Central memory CD8-positive, alpha-beta T cell (primary cell): ENCODE measurements at places on chromosomes 4 and X.

- H3K27ac ChIP-seq: no peak overlapping the region
- no peaks in the 10 kb centered on the region for H3K27me3 ChIP-seq
- H3K36me3 ChIP-seq: no peaks in the 10 kb centered on the region
- DNase-seq: no peak
- no peak overlapping the region for H3K4me3 ChIP-seq
Measured at GRCh38 chr4:124596816-124597215, 115.7 kb downstream of the ANKRD50 start.

DNA sequence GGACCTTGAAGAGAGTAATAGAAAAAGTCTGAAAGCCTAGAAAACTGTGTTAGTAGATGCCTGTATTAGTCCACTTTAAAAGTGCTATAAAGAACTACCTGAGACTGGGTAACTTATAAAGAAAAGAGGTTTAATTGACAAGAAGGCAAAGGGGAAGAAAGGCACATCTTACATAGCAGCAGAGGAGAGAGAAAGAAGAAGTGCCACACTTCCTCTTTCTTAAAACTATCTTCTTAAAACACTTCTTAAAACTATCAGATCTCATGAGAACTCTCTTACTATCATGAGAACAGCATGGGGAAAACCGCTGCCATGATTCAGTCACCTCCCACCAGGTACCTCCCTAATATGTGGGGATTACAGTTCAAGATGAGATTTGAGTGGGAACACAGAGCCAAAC lies 18.8 kb upstream of the COL25A1 start:
- H3K27me3 ChIP-seq: peaks cover 28% of the 10 kb centered on the region
- H3K27ac ChIP-seq: no peak overlapping the region
- no peaks in the 10 kb centered on the region for H3K4me1 ChIP-seq
- H3K36me3 ChIP-seq: peaks cover 2% of the 10 kb centered on the region

- peaks cover 42% of the 10 kb centered on the region for H3K4me1 ChIP-seq
- DNase-seq: no peak
- peaks cover 93% of the 10 kb centered on the region for H3K27me3 ChIP-seq
- H3K27ac ChIP-seq: no peak within 1 kb of the TSS
- peaks cover 20% of the 10 kb centered on the region for H3K36me3 ChIP-seq
- peak within 1 kb of the TSS; percentile 89 for H3K4me3 ChIP-seq
Measured at GRCh38 chr4:4859325-4859798, at the start of gene MSX1. Gene MSX1 (plus strand): TSS chr4:4859665. CDS start chr4:4859900, 235 bp downstream.

DNA sequence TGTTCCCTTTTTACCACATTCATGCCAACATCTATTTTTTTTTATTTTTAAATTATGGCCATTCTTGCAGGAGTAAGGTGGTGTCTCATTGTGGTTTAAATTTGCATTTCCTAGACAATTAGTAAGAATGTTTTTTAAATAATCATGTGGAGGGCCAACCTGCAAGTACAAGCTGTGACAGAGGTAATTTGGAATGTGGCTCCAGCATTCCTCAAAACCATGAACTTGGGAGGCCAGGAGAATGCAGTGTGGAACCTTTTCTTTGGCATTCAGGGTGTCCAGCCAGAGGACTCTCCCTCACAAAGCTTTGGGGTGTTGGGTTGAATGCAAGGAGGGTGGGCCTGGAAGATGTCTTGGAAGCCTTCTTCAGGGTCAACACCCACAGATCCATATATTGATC lies 7.3 kb upstream of the TMEM185A start:
- no peak overlapping the region for H3K27ac ChIP-seq
- no peak overlapping the region for H3K4me3 ChIP-seq
- DNase-seq: no peak
- H3K36me3 ChIP-seq: no peaks in the 10 kb centered on the region
- H3K4me1 ChIP-seq: no peaks in the 10 kb centered on the region

GRCh38 chrX:27815209-27815608 lies 7.4 kb downstream of the MAGEB10 start:
- H3K36me3 ChIP-seq: no peaks in the 10 kb centered on the region
- no peak for DNase-seq
- no peak overlapping the region for H3K4me3 ChIP-seq

DNA sequence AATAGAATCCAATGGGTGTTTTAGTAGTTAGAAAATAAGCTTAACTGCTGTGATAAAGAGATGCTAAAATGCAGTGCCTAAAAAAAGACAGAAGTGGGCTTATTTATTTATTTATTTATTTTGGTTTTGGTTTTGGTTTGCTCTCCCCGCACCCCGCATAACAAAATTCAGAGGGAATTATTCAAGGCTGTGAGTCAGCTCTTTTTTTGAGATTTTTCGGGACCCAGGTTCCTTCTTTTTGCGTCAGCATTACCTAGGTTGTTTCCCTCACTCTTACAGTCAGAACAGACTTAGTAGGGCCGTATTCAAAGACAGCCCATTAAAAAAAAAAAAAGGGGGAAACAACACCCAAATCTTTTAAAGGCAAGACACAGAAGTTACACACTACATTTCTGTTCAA lies 1495.5 kb upstream of the ADGRL3 start:
- no peaks in the 10 kb centered on the region for H3K36me3 ChIP-seq
- H3K27ac ChIP-seq: no peak overlapping the region
- H3K4me1 ChIP-seq: no peaks in the 10 kb centered on the region
- no peaks in the 10 kb centered on the region for H3K27me3 ChIP-seq
- H3K4me3 ChIP-seq: no peak overlapping the region
- no peak for DNase-seq

DNA sequence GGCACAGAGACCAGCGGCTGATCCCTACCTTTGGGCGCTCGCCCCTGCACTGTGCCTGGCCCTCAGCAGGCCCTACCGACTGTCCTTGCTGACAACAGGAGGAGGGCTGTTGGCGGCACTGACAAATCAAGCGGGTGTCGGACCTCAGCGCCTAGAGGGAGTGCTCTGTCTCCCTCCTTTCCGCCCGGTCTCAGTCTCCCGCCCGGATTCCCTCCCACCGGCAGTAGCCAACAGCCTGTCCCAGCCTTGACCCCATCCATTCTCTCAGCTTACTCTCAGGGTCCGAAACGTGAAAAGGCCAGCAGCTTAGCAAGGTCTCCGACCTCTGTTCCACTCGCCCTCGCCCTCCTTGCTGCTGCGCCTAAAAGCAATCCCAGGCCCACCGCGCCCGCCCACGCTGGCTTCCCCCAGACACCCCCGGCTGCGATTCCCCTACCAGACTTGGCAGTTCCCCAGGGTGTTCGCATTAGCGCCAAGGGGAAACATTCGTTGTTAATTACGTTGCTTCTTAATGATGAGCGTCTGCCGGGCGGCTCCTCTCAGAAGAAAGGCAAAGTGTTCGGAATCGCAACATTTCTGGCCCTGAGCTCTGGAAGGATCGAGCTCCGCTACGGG lies 96.2 kb downstream of the SOWAHB start:
- peaks cover 74% of the 10 kb centered on the region for H3K27me3 ChIP-seq
- H3K36me3 ChIP-seq: no peaks in the 10 kb centered on the region
- no peak overlapping the region for H3K4me3 ChIP-seq
- no peaks in the 10 kb centered on the region for H3K4me1 ChIP-seq
- no peak overlapping the region for H3K27ac ChIP-seq

- H3K27me3 ChIP-seq: peaks cover 97% of the 10 kb centered on the region
- H3K4me1 ChIP-seq: peaks cover 2% of the 10 kb centered on the region
- no peak for DNase-seq
- no peak overlapping the region for H3K27ac ChIP-seq
Measured at GRCh38 chr4:110614173-110614963, 8.5 kb downstream of the PITX2 start.

DNA sequence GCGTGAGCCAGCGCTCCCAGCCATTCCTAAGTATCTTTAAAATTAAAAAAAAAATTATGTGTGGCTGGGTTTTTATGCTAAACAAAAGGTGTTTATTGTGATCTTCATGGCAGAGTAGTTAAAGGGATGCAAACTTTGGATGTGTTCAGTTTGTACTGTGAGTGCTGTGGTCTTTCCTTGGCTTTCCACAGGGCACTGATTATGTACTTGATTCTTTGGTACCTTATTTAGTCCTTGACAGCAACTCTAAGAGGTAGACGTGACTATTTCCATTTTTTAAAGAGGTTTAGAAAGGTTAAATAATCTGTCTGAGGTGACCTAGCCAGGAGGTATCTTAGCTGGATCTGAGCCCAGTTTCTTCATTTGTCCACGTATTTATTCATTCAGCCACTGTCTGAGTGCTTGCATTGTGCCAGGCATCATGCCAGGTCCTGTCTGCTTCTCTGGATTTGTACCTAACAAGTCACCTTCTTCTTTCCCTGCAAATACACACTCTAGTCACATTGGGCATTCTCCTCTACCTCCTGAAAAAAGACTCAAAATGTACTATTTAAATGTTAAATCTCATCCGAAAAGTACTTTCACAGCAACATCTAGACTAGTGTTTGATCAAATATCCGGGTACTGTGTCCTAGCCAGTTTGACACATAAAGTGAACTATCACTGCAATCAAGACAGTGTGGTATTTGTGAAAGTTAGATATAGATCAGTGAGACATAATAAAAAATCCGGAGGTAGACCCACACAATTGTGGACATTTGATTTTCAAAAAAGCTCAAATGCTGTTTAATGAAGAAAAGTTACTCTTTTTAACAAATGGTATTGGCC lies 31.5 kb downstream of the WWC2 start:
- H3K27ac ChIP-seq: no peak overlapping the region

GRCh38 chr4:22616516-22616915 lies 76.2 kb upstream of the GBA3 start:
- no peaks in the 10 kb centered on the region for H3K4me1 ChIP-seq
- no peak overlapping the region for H3K4me3 ChIP-seq
- H3K36me3 ChIP-seq: peaks cover 2% of the 10 kb centered on the region
- no peaks in the 10 kb centered on the region for H3K27me3 ChIP-seq
- H3K27ac ChIP-seq: no peak overlapping the region
